Stimulated activated CD8-positive, alpha-beta memory T cell treated with anti-CD3 and anti-CD28 coated beads, Interleukin-4, amount 100 ng/mL, for 1 hour (primary cell): ENCODE measurements at places on chromosomes 7 and 10.

GRCh38 chr7:5694221-5694754, 87.2 kb downstream of the RNF216 start:
- no peak for DNase-seq

DNA sequence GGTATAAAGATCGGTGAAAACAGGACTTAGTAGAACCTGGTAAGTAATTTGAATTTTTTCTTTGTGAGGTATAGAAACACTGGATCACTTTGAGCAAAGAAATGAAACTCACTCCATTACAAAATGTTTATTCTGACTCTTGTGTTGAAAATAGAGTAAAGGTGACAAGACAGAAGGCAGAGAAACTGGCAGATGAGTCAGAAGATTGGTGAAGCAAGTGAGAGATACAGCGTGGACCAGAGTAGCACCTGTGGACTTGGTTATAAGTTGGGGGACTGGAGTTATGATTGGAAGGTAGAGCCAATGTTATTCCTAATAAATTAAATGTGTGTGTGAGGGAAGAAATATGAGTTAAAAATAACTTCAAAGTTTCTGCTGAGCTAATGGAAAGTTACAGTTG, 620.9 kb downstream of the ZWINT start:
- no peak for DNase-seq

- DNase-seq = no peak
Measured at GRCh38 chr7:12619461-12620069, 49.0 kb downstream of the SCIN start.

- no peak for DNase-seq
Measured at GRCh38 chr7:118657391-118658005, 433.0 kb downstream of the ANKRD7 start.

DNA sequence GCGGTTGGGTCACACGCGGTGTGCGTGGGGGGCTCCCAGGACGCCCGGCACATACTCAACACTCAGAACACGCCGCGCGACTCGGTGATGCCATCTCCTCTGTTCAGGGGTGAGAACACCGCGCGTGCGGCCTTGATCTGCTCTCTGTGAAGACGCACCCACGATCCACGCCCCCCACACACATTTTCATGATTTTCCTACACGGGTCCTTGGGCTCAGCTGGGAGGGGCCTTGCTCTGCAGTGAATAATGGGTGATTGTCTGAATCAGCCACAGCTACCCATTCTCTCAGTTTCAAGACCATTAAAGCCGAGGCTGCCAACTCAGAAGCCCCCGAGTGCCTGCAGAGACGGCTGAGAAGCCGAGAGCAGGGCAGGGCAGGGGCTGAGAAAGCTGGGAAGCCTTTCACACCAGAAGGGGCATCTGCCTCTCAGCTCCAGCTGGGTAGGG, 54.3 kb upstream of the PDGFA start:
- DNase-seq = no peak

DNA sequence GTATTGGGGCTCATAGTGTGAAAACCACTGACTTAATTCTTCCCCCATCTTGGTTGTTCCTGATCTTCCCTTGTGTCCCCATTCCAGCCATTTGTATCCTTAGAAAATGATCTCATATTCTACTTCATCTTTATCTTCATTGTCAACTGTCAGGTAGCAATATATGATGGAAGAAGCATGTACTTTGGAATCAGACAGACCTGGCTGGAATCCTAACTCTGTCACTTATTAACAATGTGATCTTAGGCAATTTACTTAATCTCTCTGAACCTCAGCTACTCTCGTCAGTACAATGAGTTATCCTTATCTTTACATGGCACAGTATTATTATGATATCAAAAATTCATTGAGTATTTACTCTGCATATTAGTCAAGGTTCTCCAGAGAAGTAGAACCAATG, 10.1 kb downstream of the CFTR start:
- DNase-seq = no peak
